GM23338 (cell line): ENCODE measurements at places on chromosomes 12 and 14.
A peak's percentile ranks its signal among the peaks of the same experiment; 100 is the strongest.

GRCh38 chr14:93734086-93734822 is 54.0 kb downstream of the PRIMA1 start:
- no peak overlapping the region for H3K4me3 ChIP-seq
- no peaks in the 10 kb centered on the region for H3K27me3 ChIP-seq
- H3K4me1 ChIP-seq: no peaks in the 10 kb centered on the region; the same call in 1 of the 2 replicates
- no peak overlapping the region for H3K27ac ChIP-seq

- H3K4me3 ChIP-seq: peak overlapping the region; percentile 97
- H3K4me1 ChIP-seq: 0 out of 2 replicates have a peak, but pooled peaks cover 3% of the 10 kb centered on the region
- no peaks in the 10 kb centered on the region for H3K36me3 ChIP-seq
These were observed 711 bp downstream of the SBNO1 start for GRCh38 chr12:123363740-123364531.

DNA sequence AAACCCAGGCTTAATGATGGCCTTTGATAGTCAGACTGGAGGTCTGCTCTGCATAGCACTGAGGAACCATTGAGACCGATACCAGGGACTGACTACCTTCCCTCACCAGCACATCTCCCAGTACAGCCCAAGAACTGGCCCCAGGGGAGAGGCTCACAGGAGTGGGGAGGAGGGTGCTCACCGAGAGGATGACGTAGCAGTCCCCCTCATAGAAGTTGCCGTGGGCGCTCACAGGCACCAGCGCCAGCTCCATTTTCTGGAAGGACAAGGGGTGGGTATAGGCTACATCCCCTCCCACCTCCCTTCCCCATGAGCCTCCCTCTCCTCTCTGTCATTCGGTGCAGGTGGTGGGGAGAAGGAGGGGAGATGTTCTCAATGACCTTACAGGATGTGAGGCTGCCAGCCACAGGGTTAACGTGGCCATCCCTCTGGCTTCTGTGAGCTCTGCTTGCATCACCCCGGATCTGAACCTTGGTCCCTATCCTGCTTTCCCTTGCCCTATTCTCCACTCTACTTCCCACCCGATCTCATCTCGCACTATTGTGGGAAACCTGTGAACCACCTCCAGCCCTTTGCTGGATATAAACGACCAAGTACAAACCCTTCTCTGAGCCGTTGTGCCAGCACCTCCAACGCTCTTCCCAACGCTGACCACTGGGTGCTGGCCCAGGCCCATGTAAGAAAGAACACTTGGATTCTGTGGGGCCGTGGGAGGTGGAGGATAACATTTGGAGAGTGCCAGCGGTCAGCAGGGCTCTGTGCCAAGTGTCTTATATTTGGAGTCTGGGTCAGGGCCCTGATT is 4.4 kb downstream of the AVIL start:
- no peaks in the 10 kb centered on the region for H3K27me3 ChIP-seq
- no peak for DNase-seq

- H3K27ac ChIP-seq: no peak overlapping the region
- no peak for DNase-seq
These were observed 368.8 kb downstream of the SYT1 start for GRCh38 chr12:79233341-79233781.

GRCh38 chr12:100826323-100826722 is 31.7 kb downstream of the ANO4 start:
- peaks cover 13% of the 10 kb centered on the region; the same call in 1 of the 2 replicates for H3K4me1 ChIP-seq
- H3K36me3 ChIP-seq: no peaks in the 10 kb centered on the region
- H3K27ac ChIP-seq: no peak overlapping the region
- no peaks in the 10 kb centered on the region for H3K27me3 ChIP-seq
- no peak overlapping the region for H3K4me3 ChIP-seq
- DNase-seq: peak; percentile 81

GRCh38 chr12:91851741-91852477 is 293.7 kb downstream of the BTG1 start:
- H3K27ac ChIP-seq: no peak overlapping the region
- H3K4me3 ChIP-seq: no peak overlapping the region
- DNase-seq: no peak

DNA sequence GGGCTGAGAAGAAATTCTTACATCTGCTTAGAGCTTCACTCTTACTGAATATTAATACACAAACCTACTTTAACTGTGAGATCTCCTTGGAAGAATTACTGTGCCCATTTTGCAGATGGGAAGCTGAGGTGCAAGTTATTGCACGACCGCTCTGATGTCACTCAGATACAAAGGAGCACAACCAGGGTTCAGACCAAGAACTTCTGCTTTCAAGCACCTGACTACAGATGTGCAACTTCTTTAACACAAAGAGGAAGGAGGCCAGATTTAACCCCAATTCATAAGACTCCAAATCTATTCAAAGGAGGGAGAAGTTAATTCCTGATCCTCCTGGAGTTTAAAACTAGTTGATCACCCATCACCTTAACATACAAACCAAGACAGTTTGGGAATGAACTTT is 232.6 kb downstream of the VRK1 start:
- H3K27ac ChIP-seq: no peak overlapping the region
- no peak for DNase-seq
- peaks cover 48% of the 10 kb centered on the region for H3K4me1 ChIP-seq
- H3K4me3 ChIP-seq: no peak overlapping the region
- peaks cover 38% of the 10 kb centered on the region for H3K27me3 ChIP-seq

- DNase-seq: no peak
- H3K4me3 ChIP-seq: no peak overlapping the region
- no peaks in the 10 kb centered on the region for H3K36me3 ChIP-seq
- H3K4me1 ChIP-seq: no peaks in the 10 kb centered on the region
These were observed 7.6 kb upstream of the VASH1 start for GRCh38 chr14:76753541-76754198.

- peaks cover 30% of the 10 kb centered on the region; the same call in 1 of the 2 replicates for H3K4me1 ChIP-seq
- peak; percentile 39 for DNase-seq
- H3K4me3 ChIP-seq: no peak overlapping the region
- no peak overlapping the region for H3K27ac ChIP-seq
- no peaks in the 10 kb centered on the region for H3K36me3 ChIP-seq
These were observed 3.4 kb downstream of the HSD17B6 start for GRCh38 chr12:56766535-56766934.

- H3K27me3 ChIP-seq: no peaks in the 10 kb centered on the region
- no peak overlapping the region for H3K4me3 ChIP-seq
- no peak for DNase-seq
- H3K4me1 ChIP-seq: no peaks in the 10 kb centered on the region
- peaks cover 8% of the 10 kb centered on the region; the same call in 1 of the 2 replicates for H3K36me3 ChIP-seq
- H3K27ac ChIP-seq: no peak overlapping the region
These were observed 24.9 kb downstream of the FCF1 start for GRCh38 chr14:74737753-74738325.

GRCh38 chr12:6522193-6522592 is 12.1 kb upstream of the GAPDH start:
- H3K4me3 ChIP-seq: no peak overlapping the region
- no peaks in the 10 kb centered on the region for H3K4me1 ChIP-seq

DNA sequence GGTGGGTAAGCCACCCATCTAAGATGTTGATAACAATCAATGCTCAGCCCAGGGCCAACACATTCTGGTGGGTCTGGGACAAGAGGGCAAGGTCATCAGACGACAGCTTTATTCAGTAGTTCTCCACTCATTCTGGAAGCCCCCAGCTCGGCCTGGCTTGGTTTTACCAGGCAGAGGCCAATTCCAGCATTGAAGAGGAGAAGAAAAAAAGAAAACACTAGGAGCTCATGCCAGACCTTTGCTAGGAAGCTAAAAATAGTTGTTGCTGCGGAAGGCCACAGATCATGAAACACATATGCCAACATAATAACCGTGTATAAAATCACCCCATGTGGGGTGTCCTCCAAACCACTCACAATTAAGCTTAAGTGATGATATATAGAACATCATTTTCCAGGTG is 44.4 kb downstream of the CCDC60 start:
- H3K27ac ChIP-seq: no peak overlapping the region
- no peak for DNase-seq
- H3K36me3 ChIP-seq: no peaks in the 10 kb centered on the region
- H3K4me3 ChIP-seq: no peak overlapping the region
- no peaks in the 10 kb centered on the region for H3K4me1 ChIP-seq

GRCh38 chr14:38122241-38122640 is 85.5 kb upstream of the SSTR1 start:
- DNase-seq: no peak
- no peak overlapping the region for H3K27ac ChIP-seq
- no peak overlapping the region for H3K4me3 ChIP-seq
- no peaks in the 10 kb centered on the region for H3K36me3 ChIP-seq

- no peaks in the 10 kb centered on the region for H3K27me3 ChIP-seq
- peaks cover 31% of the 10 kb centered on the region for H3K36me3 ChIP-seq
- no peak overlapping the region for H3K27ac ChIP-seq
These were observed 44.0 kb upstream of the EAPP start for GRCh38 chr14:34583525-34583924.

DNA sequence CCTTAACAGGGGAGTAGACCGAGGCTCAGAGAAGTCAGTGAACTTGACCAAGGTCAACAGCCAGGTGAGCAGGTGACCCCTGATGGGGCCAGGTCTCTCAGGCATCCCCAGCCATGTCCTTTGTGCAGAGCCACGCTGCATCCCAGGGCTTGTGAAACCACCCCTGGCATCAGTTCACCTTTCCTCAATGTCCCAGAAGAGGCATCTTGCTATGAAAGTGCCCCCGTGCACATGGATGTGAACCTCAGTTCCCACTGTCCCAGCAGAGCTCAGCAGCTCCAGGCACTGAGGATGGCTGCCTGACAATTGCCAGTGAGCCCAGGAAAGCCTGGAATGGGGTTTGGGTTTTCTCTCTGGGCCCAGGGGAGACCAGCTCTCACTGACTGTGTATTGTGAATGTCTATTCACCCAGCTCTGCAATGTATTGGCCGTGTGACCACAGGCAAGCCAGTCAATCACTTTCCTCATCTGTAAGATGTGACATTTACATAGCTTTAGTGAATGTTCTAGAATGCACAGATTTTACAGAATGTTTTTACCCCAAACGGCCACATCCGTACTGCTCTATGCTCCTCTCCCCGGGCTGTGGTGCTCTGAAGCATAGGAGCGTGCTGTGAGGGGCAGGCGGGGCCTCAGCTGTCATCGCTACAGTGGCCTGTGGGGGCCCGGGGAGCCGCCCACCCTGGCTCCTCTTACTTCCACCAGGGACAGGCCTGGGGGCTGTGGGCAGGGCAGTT is 4.9 kb downstream of the CACNA2D4 start:
- no peaks in the 10 kb centered on the region for H3K4me1 ChIP-seq
- H3K36me3 ChIP-seq: no peaks in the 10 kb centered on the region
- H3K27ac ChIP-seq: no peak overlapping the region
- DNase-seq: no peak
- H3K4me3 ChIP-seq: no peak overlapping the region
- H3K27me3 ChIP-seq: no peaks in the 10 kb centered on the region

DNA sequence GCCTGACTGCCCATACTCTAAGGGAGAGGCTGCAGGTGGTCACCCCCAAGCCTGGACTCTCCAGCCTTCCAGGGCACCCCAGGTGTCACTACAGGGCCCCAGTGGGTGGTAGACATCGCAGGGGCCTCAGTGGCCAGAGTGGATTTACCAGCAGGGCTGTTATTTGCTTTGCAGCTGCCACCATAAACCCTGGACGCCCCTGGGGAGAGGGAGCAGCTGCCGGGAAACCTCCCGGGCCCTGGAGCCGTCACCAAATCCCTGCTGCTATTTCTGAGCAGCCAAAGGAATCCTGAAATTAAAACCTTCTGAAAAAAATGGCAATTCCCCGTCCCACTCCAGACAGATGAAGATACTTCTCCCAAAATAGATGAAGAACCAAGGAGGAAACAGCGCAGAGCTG is 13.9 kb downstream of the TMEM119 start:
- no peaks in the 10 kb centered on the region; the same call in 1 of the 2 replicates for H3K4me1 ChIP-seq
- H3K4me3 ChIP-seq: no peak overlapping the region
- DNase-seq: no peak
- H3K36me3 ChIP-seq: no peaks in the 10 kb centered on the region

DNA sequence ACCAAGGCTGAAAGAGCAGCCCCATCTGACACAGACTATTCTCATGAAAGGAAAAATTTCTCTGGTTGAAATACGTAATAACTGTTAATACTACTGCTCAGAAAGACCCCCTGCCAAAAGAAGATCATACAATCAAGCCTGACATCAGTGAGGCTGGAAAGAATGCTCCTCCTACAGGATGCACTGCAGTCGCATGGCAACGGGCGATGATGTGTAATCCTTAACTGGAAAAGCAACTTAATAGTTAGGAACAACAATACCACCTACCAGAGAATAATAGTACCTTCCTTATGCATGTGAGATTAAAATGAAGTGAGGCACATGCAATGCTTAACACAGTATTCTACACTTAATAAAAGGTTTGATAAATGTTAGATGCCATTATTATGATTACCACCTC is 1.2 kb upstream of the GOLGA5 start:
- peak; percentile 34 for DNase-seq
- H3K27me3 ChIP-seq: no peaks in the 10 kb centered on the region
- no peaks in the 10 kb centered on the region for H3K4me1 ChIP-seq
- H3K4me3 ChIP-seq: 0 out of 2 replicates have a peak overlapping the region, but pooled peaks have one; percentile 54
- no peak overlapping the region for H3K27ac ChIP-seq

DNA sequence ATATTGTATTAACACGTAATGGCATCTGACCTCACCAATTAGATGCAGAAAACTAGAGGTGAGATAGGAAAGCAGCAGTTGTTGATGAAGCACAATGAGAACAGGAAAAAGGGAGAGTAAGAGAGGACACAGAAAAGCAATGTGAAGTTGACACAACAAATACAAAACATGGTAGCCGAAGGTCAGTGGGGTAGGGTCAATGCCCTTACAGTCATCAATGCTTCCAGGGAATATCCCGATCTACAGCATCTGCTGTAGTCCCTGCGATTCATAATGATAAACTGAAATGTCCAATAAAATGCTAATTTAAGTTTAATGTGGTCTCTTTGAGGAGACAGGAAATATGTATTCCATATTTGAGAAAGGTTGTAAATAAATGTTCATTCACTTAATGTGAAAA is 2.9 kb upstream of the COL2A1 start:
- no peak for DNase-seq
- H3K27me3 ChIP-seq: peaks cover 100% of the 10 kb centered on the region
- H3K4me1 ChIP-seq: peaks cover 31% of the 10 kb centered on the region

DNA sequence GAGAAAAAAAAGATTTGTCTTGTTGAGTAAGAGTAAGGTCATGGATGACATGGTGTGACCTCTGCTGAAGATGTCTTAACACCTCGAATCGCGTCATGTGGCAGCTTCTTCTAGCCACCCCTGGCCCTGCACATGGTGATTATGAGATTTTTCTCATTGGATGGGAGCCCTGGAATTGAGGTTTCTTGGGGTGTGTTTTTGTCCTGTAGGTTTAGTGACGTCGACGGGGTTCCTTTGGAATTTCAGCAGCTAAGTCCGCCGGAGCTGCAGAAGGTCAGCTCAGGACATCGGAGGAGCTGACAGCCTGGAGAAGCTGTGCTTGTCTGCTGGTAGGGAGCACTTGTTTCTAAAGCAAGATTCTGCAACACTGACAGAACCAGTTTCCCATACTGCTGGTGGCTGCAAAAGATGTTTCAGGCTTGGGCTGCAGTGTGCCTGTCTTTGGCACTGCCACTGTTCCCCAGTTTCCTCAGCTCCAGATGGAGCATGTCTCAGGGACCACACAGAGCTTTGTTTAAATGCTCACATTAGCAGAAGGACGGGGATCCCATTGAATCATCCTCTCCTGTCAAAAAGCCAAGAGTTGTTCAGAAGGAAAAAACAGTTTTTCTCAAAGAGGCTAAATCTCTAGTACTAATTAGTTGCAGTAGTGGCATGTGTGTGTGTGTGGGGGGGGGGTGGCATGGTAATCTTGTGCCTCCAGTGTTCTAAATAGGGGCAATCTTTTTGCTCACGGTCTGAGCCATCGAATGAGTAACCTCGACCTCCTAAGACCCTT is 5.2 kb upstream of the FOS start:
- no peak overlapping the region for H3K27ac ChIP-seq
- H3K4me1 ChIP-seq: peaks cover 7% of the 10 kb centered on the region; the same call in 1 of the 2 replicates
- H3K36me3 ChIP-seq: no peaks in the 10 kb centered on the region
- DNase-seq: no peak
- H3K4me3 ChIP-seq: no peak overlapping the region

- no peaks in the 10 kb centered on the region for H3K27me3 ChIP-seq
- no peak overlapping the region for H3K4me3 ChIP-seq
- no peaks in the 10 kb centered on the region for H3K4me1 ChIP-seq
- H3K36me3 ChIP-seq: no peaks in the 10 kb centered on the region
These were observed 60.6 kb downstream of the ARL6IP4 start for GRCh38 chr12:123041042-123041531.
